T-helper 17 cell (primary cell): ENCODE measurements at places on chromosomes 5 and 9. TPM values are rescaled to one million over a fixed set of nuclear protein-coding genes. Genes with fewer than 3 reads are reported as not detected.

Gene PCDHGB4
- total RNA-seq, result 0.10 TPM

Gene TAF9
- 45.5 TPM for total RNA-seq

Gene OBP2B
- not detected for total RNA-seq

Gene ORM1
- not detected for total RNA-seq

Gene OR1Q1
- total RNA-seq, result 0.96 TPM

Gene ZNF474
- total RNA-seq, result not detected

DNA sequence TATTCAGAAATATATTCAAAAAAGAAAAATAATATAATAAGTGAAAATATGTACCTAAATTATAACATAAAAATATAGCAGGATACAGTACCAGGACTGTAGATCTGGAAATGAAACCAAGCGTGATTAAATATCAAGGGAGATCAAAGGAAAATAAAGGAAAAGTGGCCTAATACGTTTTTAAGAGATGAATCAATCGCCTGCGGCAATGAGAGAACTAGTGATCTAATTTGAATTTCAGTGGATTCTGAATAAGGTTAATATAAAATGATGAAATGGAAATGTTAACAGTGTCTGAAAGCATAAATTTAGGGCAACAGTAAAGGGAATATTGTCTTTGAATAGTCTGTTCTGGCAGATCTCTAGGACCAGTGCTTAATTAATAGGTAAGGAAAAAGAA lies 1761.9 kb upstream of the ACO1 start:
- H3K36me3 ChIP-seq, result no peaks in the 10 kb centered on the region
- no peak for DNase-seq
- no peaks in the 10 kb centered on the region for H3K4me1 ChIP-seq
- no peak overlapping the region for H3K27ac ChIP-seq
- H3K27me3 ChIP-seq, result no peaks in the 10 kb centered on the region

- H3K27ac ChIP-seq, result no peak overlapping the region
- no peak overlapping the region for H3K4me3 ChIP-seq
- no peak for DNase-seq
Measured at GRCh38 chr5:179309751-179310320, 35.4 kb downstream of the ADAMTS2 start.

- no peak for DNase-seq
- H3K4me1 ChIP-seq, result no peaks in the 10 kb centered on the region
Measured at GRCh38 chr5:9557696-9558095, 11.8 kb upstream of the SEMA5A start.

DNA sequence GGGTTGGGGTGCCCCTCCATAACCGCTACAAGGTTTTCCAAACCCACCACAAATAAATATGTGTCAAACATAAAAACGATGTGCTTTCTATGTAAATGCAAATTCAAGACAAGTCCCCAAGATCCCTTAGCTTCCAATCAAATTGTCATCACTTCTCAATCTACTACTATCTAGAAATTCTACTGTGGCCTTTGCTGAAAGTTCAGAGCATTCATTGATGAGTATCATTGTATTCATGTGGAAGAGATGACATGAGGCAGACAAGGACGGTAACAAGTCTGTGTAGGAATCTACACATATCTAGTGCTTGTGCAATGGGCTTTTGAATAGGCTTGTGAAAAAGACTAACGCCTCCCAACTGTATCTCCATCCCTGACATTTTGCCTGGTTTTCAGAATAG lies 524.6 kb downstream of the PDE4D start:
- peaks cover 32% of the 10 kb centered on the region for H3K27me3 ChIP-seq
- H3K4me3 ChIP-seq, result no peak overlapping the region
- peaks cover 8% of the 10 kb centered on the region for H3K36me3 ChIP-seq
- H3K27ac ChIP-seq, result no peak overlapping the region
- DNase-seq, result no peak

GRCh38 chr5:180284149-180284548 lies 7.7 kb downstream of the MAPK9 start:
- H3K4me3 ChIP-seq, result no peak overlapping the region
- no peak for DNase-seq
- H3K4me1 ChIP-seq, result peaks cover 29% of the 10 kb centered on the region
- no peaks in the 10 kb centered on the region for H3K27me3 ChIP-seq
- peaks cover 20% of the 10 kb centered on the region for H3K36me3 ChIP-seq
- H3K27ac ChIP-seq, result no peak overlapping the region

DNA sequence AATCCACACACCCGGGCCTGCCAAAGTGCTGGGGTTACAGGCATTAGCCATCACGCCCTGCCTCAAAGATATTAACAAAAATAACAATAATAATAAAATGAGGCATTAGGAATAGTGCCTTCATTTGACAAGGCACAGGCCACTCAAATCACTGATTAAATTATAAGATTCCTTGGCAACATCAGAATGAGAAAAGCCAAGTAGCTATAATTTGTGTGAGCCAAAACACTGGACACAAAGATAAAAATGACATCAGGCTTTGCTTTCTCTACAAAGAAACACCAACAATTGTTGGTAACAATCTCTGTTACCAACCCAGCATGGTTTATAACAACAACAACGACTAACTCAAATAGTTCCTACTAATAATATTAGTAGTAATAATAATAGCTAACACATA lies 73.2 kb downstream of the MLLT3 start:
- no peaks in the 10 kb centered on the region for H3K27me3 ChIP-seq
- DNase-seq, result no peak
- H3K27ac ChIP-seq, result no peak overlapping the region
- no peak overlapping the region for H3K4me3 ChIP-seq

- H3K4me1 ChIP-seq, result no peaks in the 10 kb centered on the region
- DNase-seq, result no peak
- no peaks in the 10 kb centered on the region for H3K36me3 ChIP-seq
- peaks cover 18% of the 10 kb centered on the region for H3K27me3 ChIP-seq
Measured at GRCh38 chr5:2193142-2193541, 310.4 kb upstream of the IRX4 start.

- no peak for DNase-seq
- no peaks in the 10 kb centered on the region for H3K4me1 ChIP-seq
- no peaks in the 10 kb centered on the region for H3K27me3 ChIP-seq
- H3K27ac ChIP-seq, result no peak overlapping the region
- no peak overlapping the region for H3K4me3 ChIP-seq
Measured at GRCh38 chr9:74322661-74323314, 174.3 kb upstream of the RORB start.

- no peak for DNase-seq
- H3K4me1 ChIP-seq, result no peaks in the 10 kb centered on the region
- no peak overlapping the region for H3K4me3 ChIP-seq
- H3K36me3 ChIP-seq, result no peaks in the 10 kb centered on the region
- H3K27me3 ChIP-seq, result no peaks in the 10 kb centered on the region
Measured at GRCh38 chr9:15999422-16000339, 446.8 kb downstream of the CCDC171 start.
